ENCODE measurements at places on chromosomes 11 and 22. TPM values are rescaled to one million over a fixed set of nuclear protein-coding genes. Genes with fewer than 3 reads are reported as not detected.
A peak's percentile ranks its signal among the peaks of the same experiment; 100 is the strongest.

The MOGAT2 gene
- 0.13 TPM for total RNA-seq

The OR8H2 gene
- 0.31 TPM for total RNA-seq

The PKP3 gene
- 1.1 TPM for total RNA-seq

The OR8D4 gene
- total RNA-seq: 0.09 TPM

The ZDHHC13 gene
- 22.1 TPM for total RNA-seq

The C1QTNF5 gene
- 0.72 TPM for total RNA-seq

The GLB1L2 gene
- total RNA-seq: 5.1 TPM

The MMP13 gene
- total RNA-seq: not detected

The TSSK2 gene
- total RNA-seq: not detected

The CRYBB2 gene
- total RNA-seq: not detected

The OR2AG2 gene
- 0.51 TPM for total RNA-seq

DNA sequence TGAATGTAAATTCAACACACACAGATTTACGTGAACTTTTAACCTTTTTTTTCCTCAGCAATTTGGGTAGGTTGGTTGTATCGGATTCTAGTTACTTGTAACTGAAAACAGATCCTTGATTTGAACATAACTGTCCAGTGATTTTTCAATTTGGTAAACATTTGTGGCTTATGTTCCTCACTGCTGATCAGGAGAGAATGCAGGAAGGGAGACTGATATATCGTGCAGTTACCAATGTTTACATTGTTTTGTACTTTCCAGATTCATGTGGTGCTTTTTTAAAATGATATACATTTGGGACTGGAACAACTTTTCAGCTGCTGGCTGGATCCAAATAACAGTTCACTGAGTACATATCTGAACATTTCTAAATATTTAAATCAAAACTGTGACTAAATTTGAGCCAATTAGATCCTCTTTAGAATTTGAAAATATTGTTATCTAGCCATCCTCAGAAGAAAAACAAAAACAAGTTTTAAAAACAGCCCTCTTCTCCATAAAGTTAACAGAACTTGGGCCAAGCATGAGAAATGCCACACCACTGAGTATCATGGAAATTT lies 84.3 kb upstream of the MTMR2 start:
- no peak for ATAC-seq

- ATAC-seq: no peak
These were observed 16.1 kb upstream of the MS4A7 start for GRCh38 chr11:60362241-60362640.

GRCh38 chr11:74142624-74143023 lies 28.2 kb downstream of the C2CD3 start:
- ATAC-seq: no peak

DNA sequence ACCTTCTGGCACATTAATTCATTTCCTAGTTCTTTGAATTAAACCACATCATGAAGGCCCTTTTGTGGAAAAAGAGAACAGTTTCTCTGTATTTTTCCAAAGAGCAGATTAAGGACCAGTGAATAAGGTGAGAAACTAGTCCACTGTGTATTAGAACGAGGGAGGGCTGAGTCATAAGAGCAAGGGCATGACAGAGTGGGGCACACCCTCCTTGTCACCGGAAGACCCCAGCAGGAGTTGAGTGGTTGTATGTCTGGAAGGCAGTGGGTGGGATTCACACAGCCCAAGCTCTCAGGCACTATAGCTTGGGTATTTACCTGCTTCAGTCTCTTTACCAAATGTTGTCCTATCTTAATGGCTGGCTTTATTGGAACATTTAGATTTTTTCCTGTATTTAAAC lies 86.8 kb downstream of the BMAL1 start:
- no peak for ATAC-seq

GRCh38 chr22:46030231-46030880 lies 53.4 kb upstream of the WNT7B start:
- ATAC-seq: no peak

DNA sequence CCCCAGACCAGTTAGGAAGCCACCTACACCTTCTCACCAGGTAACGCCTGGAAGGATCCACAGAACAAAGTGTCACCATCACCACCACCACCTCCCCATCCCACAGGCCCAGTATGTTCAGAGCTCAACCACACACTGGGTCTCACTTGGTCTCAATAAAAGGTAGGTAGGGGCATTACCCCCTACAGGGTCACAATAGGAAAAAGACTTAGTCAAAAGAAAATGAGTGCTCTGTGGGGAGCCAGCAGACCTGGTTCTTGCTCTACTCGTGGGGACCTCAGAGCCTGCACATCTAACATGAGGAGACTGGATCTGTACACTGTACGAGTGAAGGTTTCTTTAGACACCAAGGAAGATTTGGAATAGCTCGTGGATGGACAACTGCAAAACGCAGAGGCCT lies 49.3 kb downstream of the HIRA start:
- ATAC-seq: no peak

DNA sequence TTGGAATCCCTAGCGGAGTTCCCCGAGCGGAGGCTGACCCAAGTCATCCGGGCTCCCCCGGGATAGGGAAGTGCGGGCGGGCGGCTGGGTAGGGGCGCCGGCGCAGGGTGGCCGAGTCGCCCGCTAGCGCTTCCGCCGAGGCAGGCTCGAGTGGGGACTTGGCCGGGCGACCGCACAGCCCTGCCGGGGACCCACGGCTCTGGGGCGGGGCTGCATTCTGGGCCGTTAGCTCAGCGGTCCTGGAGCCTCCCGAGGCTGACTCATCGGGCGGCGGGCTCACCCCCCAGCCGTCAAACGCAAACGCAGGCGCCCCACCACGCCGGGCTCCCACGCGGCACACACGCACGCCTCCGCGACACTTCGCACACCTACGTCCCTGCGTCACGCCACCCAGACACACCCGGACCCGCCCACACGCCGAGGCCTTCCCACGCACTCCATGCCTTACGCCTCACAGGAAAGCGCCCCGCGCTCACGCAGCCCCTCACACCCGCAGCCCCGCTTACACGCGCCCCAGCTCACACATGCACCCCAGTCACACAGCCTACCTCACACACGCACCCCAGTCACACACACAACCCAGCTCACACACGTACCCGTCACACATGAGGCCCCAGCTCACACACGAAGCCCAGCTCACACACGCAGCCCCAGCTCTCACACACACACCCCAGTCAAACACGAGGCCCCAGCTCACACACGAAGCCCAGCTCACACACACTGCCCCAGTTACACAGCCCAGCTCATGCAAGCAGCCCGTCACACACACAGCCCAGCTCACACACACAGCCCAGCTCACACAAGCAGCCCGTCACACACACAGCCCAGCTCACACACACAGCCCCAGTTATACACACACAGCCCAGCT lies 1.2 kb downstream of the PHLDB1 start:
- ATAC-seq: peak; percentile 80

GRCh38 chr11:80943226-80943625 lies 1502.4 kb upstream of the TENM4 start:
- ATAC-seq: no peak

- ATAC-seq: no peak
These were observed 51.2 kb upstream of the TENM4 start for GRCh38 chr11:79492008-79492407.

- ATAC-seq: no peak
These were observed 25.3 kb upstream of the SLC25A1 start for GRCh38 chr22:19203834-19204233.

GRCh38 chr11:36718451-36718850 lies 120.4 kb upstream of the RAG2 start:
- ATAC-seq: peak; percentile 59

DNA sequence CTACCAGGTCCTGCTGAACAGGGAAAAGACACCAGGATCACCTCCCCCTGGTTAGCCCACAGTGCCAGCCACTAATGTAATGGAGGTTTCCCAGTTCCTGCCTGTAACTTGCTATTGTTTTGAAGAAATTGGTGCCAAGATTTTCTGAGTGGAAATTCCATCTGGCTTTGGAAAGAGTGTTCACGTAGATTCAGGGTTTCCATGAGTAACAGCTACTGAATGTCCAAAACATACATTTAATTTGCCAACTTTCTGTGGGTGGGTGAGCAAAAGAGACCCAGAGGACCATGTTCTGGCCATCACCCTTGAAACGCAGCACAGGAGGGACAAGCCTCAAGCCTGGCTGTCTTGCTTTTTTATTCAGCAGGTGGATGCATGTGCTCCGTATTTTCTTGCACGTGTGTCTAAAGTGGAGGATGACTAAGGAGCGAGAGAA lies 8.8 kb upstream of the DKK3 start:
- ATAC-seq: no peak

GRCh38 chr11:7523416-7524210 lies 9.8 kb downstream of the PPFIBP2 start:
- peak; percentile 10 for ATAC-seq

GRCh38 chr22:47787501-47788227 lies 1025.2 kb downstream of the TBC1D22A start:
- ATAC-seq: no peak

DNA sequence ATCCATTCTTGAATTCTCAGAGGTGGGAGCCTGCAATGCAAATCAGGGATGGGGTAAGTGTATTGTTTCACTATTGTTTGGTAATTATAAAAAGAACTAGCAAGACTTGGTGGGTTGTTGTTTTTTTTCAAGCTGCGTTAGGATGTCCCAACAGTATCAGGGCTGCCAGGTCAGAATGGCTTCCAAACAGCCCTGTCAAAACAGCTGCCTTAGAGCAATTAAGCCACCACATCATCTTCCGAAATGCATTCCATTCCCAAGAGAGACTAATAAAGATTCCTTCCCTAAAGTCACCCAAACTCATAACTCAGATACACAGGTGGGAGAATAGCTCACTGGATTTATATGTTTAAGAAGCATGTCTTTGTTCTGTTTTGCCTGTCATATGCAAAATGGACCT lies 23.5 kb downstream of the BBOX1 start:
- ATAC-seq: no peak

DNA sequence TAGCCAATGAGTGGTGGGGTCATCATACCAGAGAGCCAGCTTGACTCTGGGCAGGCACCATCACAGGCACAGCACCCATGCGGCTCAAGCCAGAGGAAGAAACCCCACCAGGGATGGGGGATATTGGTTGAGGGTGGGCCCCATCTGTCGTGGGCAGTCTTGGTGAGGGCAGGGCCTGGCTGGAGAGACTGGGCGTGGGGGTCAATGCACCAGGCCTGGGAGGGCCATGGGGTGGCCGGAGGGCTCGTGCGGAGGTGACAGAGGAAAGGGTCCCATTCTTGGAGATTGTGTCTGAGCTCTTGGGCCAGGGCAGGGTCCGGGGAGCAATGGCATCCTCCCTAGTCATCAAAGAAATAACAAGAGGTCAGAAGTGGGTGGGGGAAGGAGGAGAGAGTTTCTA lies 1.6 kb upstream of the VSIG2 start:
- ATAC-seq: no peak

- ATAC-seq: no peak
These were observed 3.5 kb upstream of the OSBP2 start for GRCh38 chr22:30691204-30691603.

GRCh38 chr22:45199723-45200122 lies 36.0 kb downstream of the NUP50 start:
- no peak for ATAC-seq

DNA sequence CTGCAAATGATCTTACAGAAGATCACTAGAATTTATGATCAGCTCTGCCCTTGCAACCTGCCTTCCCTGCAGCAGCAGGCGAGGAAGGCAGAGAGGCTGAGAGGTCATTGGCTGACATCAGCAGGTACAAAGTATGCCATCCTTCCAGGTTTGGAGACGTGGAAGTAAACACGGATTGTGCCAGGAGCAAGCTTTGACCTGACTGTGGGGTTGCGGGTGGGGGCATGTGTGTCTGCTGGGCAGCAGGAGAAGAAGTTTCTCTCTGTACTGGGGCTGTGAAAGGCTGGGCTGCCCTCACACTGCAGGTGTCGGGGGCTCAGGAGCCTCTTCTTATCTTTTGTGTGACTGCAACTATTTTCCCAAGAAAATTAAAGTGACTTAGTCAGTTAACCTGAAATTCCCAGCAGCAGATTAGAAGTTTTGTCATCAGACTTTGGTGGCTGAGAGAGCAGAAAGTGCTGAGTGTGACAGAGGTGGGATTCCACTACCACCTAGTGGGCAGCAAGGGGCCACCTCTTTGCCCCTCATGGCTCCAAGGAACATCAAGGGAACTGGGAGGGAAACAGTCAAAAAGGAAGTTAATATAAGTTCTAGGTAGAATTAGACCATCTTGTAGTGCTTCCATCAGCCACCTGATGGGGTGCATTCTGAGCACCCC lies 565.9 kb downstream of the ETS1 start:
- ATAC-seq: no peak

DNA sequence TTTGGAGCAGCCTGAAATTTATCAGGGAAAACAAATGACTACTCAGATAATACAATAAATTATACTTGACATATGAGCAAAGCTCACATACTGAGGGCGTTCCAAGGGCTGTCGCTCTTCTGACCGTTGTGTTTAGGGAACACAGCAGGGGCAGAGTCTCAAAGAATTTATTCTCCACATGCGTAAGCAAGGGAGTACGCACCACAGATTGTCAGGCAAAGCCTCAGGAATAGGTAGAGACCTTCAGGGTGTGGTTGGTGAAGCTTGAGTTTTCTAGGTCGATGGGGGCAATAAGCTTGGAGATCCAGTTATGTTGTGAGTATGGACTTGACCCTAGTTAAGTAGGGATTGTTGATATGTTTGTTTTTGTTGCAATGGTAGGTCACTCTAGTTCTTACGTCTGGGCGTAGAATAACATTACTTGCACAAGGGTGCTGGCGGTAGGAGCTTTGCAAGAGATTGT lies 830 bp downstream of the ACAT1 start:
- ATAC-seq: peak; percentile 11

DNA sequence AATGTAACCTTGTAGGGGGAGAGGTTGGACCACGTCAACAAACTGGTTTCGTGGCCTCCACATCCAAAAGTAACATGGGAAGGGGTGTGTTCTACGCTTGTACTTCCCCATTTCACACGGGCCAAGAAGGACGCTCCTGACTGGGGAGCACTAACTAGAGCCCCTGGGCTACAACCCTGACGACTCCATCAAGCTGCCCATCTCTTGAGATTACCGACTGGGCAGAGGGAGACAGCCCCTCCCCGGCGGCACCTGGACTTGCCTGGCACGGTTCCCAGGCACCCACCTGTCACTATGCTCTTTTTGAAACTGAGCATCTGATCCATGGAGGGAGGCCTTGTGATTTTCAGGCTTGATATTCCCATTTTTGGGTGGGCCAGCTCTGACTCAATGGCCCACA lies 68.5 kb downstream of the SHANK2 start:
- no peak for ATAC-seq

GRCh38 chr11:80182901-80183300 lies 742.1 kb upstream of the TENM4 start:
- peak; percentile 29 for ATAC-seq

- no peak for ATAC-seq
These were observed 55.9 kb upstream of the BMAL1 start for GRCh38 chr11:13221722-13222121.

GRCh38 chr11:28528217-28528616 lies 420.0 kb downstream of the METTL15 start:
- ATAC-seq: no peak

- ATAC-seq: no peak
These were observed 12.5 kb downstream of the LMO2 start for GRCh38 chr11:33879375-33879774.

All from motor neuron (in vitro differentiated cells).